ENCODE measurements at places on chromosomes 3 and 15.

- no peak for ATAC-seq
Measured at GRCh38 chr3:95923496-95924210, 890.7 kb upstream of the EPHA6 start.

- no peak for ATAC-seq
Measured at GRCh38 chr3:188062216-188062615, 91.7 kb upstream of the LPP start.

GRCh38 chr3:165805946-165806561 lies 31.2 kb downstream of the BCHE start:
- no peak for ATAC-seq

DNA sequence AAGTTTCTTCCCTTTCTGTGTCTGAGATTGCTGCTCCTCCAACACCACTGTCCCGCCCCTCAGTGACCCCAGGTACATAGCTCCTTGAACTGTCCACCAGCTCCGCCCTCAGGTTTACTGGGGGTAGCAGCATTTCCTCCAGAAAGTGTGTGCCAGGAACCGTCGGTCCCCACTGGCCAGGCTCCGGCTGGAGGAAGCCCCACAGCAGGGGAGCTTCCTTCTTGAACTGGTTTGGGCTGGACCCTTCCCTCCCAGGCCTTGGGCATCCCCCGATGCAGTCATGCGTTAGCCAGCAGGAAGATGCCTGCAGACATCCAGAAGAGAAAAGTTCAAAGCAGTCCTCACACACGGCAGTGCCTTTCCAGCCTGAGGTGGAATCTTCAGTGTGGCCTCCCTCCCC lies 19.7 kb downstream of the PAK6 start:
- ATAC-seq = no peak

GRCh38 chr3:126945891-126946290 lies 37.0 kb upstream of the PLXNA1 start:
- no peak for ATAC-seq

DNA sequence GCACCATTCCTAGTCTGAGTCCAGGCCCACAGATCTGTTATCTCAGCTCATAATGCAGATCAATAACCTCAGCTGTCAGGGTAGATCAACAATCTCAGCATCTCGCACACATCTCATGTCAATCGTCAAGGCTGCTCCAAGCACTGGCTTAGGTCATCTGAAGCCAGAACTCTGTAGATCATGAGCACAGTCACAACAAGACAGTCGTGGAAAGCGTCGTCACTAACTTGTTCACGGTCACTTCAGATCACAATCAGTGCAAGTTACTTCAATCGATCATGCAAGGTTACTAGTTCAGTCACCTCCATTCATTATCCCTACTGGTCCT lies 71.8 kb downstream of the RBPMS2 start:
- peak; percentile 2 for ATAC-seq

GRCh38 chr15:58221591-58222241 lies 83.5 kb downstream of the AQP9 start:
- ATAC-seq = peak; percentile 61

DNA sequence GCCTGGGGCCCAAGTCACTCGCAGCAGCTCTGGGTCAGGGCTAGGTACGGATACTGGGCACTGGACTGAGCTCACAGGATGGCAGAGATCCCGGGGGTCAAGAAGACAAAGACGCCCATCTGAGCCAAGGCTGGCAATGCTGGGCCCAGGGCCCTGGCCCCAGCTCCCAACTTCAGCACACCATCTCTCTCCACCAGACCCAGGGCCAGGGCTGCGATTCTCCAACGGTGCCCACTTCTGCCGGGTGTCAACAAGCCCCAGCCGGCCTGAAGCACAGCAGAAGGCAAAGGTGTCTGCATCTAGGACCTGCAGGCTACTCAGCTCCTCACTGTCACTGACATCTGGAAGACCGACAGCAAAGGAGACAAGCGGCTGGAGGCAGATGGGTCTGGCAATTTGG lies 8.6 kb downstream of the WDR73 start:
- peak; percentile 7 for ATAC-seq

- peak; percentile 21 for ATAC-seq
Measured at GRCh38 chr15:67134871-67135492, 69.6 kb downstream of the SMAD3 start.

- ATAC-seq = peak; percentile 36
Measured at GRCh38 chr3:140552898-140553297, 125.0 kb upstream of the TRIM42 start.

DNA sequence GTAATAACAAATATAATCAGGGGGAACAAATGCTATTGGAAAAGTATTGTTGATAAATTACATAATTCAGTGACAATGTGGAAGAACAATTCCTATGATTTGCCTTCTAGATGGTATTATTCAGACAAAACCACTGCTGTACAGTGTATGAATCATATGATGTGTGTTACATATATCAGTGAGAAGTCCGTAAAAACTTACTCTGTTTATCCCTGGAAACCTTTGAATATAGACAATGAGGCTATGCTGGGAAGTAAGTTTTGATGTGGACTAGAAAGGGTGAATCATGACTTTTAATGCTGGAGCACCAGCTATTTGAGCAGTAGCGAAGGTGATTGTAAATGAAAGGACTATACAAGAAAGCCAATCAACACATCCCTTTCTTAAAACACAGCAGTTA lies 17.9 kb downstream of the C3orf38 start:
- no peak for ATAC-seq

- no peak for ATAC-seq
Measured at GRCh38 chr3:102532901-102533300, 98.1 kb downstream of the ZPLD1 start.

GRCh38 chr3:549636-550035 lies 353.1 kb downstream of the CHL1 start:
- ATAC-seq = no peak

GRCh38 chr15:76711351-76711827 lies 193.8 kb downstream of the SCAPER start:
- no peak for ATAC-seq

DNA sequence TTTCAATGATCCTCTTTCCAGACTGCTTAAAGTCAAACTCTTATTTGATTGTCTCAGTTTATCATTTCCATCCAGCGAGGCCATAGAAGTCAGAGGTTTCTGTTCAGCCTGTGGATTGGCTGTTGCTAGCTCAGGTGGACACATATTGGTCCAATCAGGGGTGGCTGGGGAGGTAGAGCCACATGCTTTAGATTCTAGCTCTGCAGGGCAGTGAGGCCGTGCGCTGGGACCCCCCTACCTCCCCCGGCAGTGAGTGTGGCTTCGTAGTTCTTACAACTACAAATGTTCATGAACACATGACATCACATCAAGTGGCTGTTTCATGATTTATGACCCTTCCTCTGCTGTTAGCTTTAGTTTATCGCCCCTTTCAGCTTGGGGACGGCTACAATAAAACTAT lies 18.0 kb downstream of the APOD start:
- no peak for ATAC-seq

- no peak for ATAC-seq
Measured at GRCh38 chr3:172559020-172559419, 35.8 kb upstream of the TNFSF10 start.

DNA sequence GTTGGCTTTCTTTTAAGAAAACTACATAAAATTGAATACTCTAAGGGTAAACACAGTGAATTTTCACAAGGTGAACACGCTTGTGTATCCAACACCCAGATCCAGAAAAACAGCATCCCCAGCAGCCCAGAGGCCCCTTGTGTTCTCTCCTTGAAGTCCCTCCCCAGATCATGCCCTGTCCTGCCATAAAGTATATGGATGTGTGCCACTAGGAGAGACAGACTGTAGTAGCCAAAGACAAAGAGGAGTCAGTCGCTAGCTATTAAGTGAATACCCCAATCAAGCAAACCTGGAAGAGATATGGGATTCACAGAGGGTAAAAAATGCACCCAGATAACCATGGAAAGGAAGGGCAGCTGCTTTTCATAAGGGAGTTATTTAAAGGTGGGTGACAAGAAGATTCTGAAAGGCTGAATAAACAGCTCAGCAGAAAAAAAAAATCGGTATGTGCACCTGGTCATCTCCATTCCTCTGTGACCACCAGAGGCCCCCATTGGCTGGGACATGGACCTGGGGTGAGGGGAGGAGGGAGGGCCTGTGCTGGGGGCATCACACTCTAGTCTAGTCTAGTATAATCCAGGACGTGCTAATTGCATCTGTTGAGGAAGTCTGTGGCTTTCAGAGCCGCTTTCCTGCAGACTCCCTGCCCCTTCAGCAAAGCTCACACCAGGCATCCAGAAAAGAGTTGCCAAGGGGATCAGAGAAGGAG lies 167.3 kb upstream of the NDN start:
- no peak for ATAC-seq

DNA sequence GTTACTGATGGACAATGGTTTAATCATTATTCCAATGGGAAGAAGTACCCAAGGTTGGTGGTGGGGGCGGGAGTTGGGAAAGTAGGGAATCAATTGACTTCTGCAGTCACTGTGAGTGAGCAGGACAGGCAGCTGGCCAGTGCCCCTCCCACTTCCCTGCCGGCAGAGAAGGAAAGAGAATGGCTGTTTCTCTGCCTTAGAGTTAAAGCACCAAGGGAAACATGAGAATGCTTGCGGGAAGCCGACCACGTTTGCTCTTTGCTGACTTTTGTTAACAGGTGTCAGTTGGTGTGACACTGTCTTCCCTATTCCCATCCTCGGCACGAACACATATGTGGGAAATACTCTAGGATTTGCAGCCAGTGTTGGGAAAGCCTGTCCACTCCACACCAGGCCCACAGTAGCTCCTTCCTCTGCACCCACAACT lies 33.5 kb upstream of the MFSD1 start:
- ATAC-seq = peak; percentile 13

DNA sequence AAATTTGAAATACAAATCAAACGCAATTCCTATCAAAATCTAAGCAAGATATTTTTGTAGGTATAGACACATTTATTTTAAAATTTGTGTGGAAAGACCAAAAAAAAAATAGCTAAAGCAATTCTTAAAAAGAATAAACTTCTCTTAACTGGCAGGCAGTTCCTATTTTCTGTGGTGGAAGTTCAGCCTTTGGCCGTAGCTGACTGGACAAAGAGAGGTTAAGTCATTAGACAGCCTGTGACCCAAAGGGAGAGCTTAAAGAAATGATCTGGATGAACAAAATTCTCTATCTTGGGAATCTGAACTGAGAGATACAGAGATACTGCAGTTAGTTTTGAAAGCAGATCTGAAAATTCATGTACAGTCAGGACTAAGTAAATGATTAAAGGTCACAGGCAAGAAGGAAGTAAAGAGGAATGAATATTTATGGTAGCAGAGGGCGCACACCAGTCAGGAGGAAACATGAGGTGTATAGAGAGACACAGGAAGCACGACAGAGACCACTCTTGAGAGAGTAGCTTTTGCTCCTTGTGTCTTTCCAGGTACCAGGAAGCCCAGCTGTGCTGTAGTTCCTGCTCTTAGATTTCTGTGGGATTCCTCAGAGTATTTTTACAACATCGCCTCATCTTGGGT lies 57.5 kb downstream of the TPRG1 start:
- ATAC-seq = no peak

DNA sequence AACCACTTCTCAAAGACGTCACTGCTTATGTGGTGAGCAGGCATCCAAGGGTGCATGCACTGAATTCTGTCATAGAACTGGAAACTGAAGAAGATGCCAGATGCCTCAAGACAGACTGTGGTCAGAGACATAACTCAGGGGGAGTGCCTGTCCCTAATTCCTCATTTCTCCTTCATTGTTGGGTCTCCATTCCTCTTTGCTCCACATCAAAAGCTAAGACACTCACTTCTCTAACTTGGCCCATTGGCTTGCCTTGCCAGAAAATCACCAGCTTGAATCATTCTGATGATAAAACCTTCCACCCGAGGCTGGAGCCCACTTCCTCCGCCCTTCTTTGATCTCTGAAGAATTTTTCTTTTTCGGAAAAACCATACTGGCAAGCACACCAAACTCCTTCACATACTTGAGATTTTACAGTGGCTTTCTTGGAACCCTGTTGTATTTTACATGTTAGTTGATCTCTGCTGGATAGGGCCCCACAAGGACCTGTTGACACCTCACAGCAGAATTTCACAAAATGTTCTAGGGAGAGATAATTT lies 69.9 kb downstream of the COL8A1 start:
- ATAC-seq = no peak
